ENCODE measurements at places on chromosomes 3 and 15.

- no peak for DNase-seq
Measured at GRCh38 chr15:89187301-89187985, 33.9 kb downstream of the RLBP1 start.

DNA sequence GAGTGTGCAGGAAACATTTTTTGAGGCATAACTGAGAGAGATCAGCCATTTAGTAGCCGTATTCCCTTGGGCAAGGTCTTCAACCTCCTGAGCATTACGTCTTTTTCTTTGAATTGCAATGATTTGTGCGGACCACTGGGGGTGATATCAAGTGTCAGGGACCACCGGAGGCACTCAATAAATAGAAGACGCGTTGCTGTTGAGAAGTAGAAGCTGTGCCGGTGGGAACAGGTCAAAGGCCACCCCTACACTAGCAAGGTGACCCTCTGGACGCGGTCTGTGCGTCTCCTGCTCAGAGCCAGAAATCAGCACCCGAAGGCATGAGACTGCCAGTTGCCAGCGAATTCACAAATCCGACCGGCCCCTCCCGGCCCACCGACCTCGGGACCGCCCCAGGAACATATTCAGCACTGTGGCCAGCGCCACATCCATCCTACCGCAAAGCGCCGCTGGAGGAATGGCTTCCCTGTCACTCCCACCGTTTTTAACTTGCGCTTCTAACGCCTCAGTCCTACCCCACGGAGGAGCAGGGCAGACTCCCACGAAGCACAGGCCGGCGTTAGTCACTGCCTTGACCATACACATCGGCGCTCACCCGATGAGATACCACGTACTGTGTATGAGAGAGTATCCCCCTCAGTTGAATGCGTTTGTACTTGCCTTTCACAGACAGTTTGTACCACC lies 1.4 kb upstream of the GHSR start:
- DNase-seq: no peak

GRCh38 chr15:80242132-80242769 lies 9.8 kb downstream of the CTXND1 start:
- peak; percentile 57 for DNase-seq

DNA sequence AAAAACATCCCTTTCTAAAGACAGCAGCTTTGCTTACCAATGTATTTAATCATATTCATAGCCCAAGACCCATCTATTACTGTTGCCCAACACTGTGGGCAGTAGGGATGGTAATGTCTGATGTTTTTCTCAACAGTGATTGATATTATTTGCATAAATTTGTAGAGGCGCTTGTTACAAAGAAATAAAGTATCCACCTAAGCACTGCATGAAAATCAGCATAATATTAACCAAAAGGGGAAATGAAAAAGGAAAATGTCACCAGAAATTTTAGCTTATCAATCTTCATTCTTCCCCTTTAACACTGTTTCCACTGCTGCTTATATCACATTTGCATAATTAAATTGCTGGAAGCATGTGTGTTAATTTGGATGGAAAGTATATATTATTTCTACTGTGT lies 140.5 kb downstream of the CTNNB1 start:
- DNase-seq: no peak

- no peak for DNase-seq
Measured at GRCh38 chr15:30928076-30928475, 24.4 kb downstream of the FAN1 start.

- no peak for DNase-seq
Measured at GRCh38 chr3:41638381-41638780, 323.5 kb downstream of the ULK4 start.

DNA sequence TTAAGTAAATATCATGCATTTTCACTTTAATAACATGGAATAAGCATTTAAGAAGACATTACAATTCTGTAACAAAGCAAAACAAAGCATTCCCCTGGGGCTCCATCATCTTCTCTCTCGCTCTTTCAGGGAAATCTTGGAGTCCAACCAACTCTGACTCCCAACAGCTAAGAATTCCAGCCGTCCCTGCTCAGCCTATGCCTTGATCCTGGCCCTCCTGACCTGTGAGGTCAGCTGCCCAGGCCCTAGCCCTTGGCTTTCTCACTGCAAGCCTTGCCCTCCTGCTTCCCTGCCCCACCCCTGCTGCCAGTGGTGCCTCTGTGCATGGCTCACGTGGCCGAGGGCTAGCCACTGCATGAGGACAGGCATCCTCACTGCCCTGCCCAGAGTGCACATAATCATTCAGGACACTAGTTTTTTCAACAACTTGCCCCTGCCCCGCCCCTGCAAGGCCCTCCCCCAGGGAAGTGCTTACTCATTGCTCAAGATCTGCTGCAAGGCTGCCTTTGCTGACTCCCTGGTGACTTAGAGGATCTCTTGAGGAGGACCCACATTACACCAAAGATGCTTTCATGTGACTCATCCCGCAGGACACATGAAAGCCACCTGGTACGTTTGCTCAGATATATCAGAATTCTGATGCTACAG lies 37.6 kb downstream of the MTMR10 start:
- DNase-seq: no peak

DNA sequence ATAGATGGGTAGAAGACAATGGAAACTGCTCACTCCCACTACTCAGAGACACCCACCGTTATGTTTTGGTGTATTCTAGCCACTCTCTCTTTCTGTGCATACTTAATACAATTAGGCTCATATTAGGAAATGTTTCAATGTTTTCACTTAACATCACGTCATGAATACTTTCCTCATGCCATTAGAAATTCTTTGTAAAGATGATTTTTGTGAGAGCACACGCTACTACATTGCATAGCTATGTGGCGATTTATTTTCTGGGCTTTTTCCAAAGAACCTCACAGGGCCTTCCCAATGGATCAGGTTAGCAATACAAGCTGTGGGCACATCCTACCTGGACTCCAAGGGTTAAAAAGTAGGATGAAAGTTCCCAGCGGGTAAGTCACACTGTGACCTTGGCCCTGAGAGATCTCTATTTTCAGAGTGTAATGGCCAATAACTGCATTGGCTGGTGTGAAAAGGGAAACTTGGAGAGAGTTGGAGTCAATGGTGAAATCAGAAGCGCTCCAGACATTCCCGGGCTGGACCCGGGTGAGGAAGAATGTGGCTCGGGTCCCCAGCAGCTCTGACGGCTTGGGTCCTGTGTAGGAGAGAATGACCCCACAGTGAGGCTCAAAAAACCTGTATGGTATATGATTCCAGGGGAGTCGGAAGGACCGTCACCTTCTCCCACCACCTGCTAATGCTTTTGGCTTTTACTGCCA lies 25.8 kb upstream of the TGM5 start:
- DNase-seq: no peak

- DNase-seq: no peak
Measured at GRCh38 chr3:52145736-52146110, 8.5 kb downstream of the POC1A start.

DNA sequence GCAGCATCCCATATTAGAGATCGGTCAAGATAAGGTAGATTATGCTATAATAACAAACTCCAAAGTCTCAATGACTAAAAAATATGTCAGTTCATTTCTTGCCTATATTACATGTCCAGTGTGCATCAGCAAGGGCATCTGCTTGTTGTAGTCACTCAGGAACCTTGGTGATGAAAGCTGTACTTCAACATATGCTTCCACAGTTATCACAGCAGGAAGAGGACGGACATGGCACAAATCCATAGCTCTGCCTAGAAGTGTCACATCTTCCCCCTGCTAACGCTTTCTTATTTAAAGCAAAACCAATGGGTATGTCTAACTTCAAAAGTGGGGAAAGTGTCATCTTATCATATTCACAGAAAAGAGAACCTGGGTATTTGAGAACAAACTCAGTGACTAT lies 20.0 kb upstream of the PIAS1 start:
- DNase-seq: no peak

GRCh38 chr3:128873244-128874022 lies 6.0 kb upstream of the ACAD9 start:
- no peak for DNase-seq

DNA sequence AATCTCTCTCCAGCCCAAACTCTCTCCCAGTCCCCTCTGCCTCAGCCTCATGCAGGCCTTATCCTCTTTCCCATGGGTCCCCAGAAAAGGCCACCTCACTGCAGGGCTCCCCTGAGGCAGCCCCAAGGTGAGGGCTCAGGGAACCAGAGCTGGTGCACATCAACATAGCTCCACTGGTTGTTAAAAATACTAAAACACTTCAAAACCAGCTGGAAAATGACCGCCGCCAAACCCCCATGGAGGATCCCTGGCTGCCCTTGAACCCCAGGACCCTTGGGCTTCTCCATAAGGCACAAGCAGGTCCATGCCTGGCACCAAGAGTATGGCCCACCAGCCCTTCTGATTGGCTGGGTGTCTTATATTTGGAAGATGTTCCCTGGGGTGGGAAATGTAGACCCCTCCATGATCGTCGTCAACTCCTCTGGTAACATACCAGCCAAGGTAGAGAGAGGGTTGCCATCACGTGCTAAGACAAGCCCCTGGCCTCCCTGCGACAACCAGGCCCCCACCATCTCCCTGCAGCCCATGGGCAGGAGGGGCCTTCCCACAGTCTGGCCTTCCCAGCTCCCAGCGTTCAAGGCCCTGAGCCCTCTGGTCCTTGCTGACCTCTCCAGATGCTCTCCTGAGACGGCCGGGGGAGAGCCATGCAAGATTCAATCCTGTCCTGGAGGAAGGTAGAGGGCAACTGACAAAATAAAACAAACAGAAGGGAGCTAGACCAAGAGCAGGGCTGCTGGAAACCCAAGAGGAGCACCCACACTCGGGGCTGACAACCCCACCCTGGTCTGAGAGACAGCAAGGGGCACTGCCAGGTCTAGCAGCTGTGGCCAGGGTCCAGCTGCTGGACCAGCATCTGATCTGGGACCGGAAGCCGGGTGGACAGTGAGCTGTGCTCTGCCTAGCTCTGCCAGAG lies 132.1 kb upstream of the PRR20G start:
- DNase-seq: no peak

DNA sequence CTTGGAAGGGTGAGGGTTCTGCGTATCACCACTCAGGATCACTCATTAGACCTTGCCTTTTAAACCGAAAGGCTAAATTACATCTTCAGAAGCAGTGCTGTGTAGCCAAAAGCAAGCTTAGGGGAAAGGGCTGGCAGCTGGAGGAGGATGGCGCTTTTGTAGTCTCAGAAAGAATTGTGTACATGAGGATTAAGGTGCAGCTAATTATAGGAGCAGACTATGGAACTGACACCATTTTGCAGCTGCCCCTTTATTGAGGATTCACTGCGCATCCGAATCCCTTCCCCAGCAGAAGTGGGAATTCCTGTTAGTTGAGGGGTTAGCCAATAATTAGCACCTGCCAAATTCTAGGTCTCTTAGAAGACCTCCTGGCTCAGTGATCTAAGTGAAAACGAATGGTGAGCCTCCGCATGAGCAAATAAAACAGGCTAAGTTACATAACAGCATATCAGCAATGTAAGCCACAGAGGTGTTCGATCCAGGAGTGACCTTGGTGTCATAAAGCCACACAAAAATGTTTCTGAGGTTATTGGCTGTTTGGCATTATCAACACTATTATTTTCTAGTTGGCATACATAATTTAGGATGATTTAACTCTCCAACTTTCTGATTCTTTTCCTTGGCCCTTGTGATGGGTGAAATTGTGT lies 42.6 kb upstream of the SEMA6D start:
- no peak for DNase-seq

GRCh38 chr15:95448531-95449229 lies 881.8 kb upstream of the NR2F2 start:
- DNase-seq: no peak

DNA sequence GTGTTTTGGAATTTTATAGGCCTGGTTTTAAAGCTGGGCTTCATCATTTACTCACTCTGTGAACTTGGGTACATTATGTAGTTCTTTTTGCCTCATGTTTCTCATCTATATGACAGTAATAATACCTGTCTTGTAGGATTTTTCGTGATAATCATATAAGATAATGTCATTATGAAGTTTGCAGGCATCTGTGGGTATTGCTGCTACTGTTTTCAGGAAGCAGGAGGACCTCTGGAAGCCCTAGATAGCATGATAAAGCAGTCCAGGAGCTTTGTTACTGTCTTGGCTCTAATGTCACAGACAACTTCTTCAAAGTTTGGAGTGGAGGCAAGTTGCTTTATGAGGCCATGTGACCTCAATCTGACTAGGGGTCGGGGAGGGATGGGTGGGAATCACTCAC lies 145.0 kb upstream of the MEIS2 start:
- DNase-seq: no peak

- no peak for DNase-seq
Measured at GRCh38 chr3:31322460-31322859, 210.3 kb upstream of the STT3B start.

- DNase-seq: no peak
Measured at GRCh38 chr3:156582532-156583183, 27.7 kb upstream of the SSR3 start.

DNA sequence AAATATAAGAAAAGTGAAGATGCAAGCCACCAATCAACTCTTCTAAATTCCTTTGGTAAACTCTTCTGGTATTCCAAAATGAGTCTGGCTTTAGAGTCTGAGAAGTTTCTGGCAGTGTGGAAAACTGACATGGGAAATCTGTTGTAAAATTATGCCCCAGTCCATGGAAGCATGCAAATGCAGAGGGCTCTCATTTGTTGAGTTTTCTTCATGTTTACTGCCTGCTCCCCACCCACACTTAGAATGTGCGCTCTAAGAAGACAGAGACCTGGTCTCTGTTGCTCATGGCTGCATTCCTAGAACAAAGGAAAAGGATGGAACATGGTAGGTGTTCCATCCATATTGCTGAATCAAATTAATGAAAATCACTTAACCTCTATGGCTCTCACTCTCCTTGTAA lies 411.8 kb upstream of the PDZRN3 start:
- DNase-seq: no peak

- no peak for DNase-seq
Measured at GRCh38 chr3:170712798-170713197, 126.9 kb upstream of the SLC7A14 start.

DNA sequence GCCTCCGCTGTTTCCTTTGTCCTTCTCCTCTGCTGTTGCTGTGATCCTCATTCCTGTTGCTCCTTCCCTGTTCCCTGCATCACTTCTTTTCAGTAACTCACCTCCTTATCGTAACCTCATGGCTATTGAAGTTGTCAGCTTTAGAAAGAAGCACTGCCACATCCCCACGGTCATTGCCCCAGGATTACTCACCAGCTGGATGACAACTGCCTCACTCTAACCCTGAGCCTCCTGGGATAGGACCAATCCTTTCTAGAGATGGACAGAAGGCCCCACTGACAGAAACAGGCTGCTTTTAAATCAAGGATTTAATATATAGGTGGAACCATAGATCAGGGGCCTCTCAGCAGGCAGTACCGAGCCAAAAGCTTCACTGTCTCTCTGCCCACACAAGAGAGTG lies 4.1 kb downstream of the FHIT start:
- no peak for DNase-seq

DNA sequence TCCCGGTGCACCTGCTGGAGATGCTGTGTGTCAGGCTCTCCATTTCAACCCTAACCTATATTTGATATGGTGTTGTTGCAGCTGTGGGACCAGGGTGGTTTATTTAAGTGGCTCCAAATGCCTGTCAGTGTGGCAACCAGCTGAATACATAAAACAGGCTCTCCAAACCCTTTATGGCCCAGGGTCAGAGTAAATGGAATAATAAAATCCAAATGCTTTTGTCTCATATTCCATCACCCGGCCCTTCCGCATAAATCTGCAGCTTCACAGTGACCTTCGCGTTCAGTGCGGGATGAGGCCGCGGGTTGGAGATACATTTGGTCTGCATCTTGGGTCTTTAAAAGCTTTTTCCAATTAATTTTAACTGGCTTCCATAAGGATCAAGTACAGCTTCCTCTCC lies 382.1 kb upstream of the NR2F2 start:
- DNase-seq: no peak

- DNase-seq: no peak
Measured at GRCh38 chr15:33296856-33297255, 13.9 kb upstream of the RYR3 start.
